ENCODE measurements at places on chromosomes 13 and 19.

DNA sequence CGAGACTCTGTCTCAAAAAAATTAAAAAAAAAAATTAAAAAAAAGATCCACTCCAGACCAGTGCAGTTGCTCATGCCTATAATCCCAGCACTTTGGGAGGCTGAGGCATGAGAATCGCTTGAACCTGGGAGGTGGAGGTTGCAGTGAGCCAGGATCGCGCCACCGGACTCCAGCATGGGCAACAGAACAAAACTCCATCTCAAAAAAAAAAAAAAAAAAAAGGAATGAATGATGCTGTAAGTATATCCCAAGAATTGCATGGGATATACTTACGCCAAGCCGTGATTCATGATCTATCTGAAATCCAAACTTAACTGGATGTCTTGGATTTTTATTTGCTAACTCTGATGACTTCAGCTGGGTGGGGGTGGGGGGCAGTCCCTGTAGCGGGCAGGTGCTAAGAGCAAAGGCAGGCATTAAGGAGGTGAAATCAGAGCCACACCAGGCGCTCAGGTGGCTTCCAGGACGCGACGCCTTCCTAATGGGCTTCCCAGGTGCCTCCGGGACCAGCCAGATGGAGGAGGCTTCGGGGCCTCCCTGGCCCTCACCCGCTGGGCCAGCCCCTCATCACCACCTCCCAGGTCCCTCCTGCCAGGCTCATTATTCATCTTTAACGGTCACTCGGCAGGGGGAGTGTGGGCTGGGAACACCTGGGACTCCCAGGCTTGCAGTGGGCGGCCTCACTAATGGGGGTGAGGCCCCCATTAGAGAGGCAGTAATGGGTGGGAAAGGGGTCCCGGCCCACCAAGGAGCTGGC is 11.4 kb upstream of the FUT5 start:
- no peak for DNase-seq

GRCh38 chr19:32130332-32130731 is 215.1 kb upstream of the ZNF507 start:
- no peak for DNase-seq

DNA sequence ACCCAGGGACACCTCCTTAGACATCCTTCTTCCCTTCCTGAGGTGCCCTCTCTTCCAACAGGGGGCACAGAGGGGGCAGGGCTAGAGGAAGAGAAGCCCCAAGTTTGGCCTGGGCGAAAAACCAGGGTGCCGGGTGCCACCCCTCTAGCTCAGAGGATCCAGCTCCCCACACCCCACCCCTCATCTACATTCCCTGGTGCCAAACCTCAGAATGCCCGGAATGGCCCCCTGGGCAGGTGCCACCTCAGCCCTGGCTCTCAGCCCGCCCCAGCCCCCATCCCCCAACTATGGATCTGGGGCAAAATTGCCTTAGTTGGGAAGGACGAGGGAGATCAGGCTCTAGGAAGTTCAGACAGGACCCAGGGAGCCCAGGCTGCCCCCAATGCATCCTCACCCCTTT is 2.0 kb downstream of the CNN1 start:
- no peak for DNase-seq

- no peak for DNase-seq
Measured at GRCh38 chr19:29510701-29511265, 15.0 kb upstream of the VSTM2B start.

All from esophagus squamous epithelium (tissue), 5 donors.